ENCODE measurements at places on chromosomes 7 and 10.

DNA sequence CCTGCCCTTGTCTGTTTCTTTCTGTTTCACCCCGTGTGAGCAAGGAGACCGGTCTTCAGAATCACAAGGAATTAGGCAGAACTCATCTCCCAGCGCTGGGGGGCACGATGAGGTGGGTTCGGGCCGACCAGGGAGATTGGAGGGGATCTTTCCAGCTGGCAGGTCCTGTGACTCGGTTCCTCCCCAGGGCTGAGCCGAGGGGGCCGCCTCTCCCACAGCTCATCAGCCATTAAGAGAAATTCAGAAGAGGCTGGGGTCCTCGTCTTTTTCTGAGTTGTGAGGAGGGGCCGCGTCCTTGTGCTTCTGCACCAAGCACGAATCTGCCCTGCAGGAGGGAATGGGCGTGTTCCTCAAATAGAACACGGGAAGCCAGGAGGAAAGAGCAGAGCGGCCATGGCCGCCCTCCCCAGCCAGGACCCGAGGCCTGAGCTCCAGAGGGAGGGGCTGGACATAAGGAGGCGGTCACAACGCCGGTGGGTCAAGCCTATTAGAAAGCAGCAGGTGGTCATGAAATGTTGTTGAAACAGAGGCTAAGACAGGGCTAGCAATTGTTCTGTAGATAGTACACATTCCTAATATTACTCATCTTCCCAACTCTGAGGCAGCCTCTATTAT is 125.3 kb downstream of the ADARB2 start:
- DNase-seq: no peak

DNA sequence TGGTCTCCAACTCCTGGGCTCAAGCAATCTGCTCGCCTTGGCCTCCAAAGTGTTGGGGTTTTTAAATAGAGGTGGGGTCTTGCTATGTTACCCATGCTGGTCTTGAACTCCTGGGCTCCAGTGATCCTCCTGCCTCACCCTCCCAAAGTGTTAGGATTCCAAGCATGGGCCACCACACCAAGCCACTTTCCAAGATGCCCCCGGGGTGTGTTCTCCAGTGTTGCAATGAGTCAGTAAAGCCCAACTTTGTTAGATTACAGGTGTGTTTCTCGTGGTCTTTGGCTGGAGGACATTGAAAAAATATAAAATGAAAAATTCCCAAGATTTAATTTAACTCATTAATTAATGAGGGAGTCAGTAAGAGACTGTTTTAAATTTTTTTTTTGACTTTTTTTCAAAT is 29.2 kb downstream of the TACR2 start:
- DNase-seq: no peak

- no peak for DNase-seq
Measured at GRCh38 chr7:47303695-47304453, 278.0 kb downstream of the TNS3 start.

DNA sequence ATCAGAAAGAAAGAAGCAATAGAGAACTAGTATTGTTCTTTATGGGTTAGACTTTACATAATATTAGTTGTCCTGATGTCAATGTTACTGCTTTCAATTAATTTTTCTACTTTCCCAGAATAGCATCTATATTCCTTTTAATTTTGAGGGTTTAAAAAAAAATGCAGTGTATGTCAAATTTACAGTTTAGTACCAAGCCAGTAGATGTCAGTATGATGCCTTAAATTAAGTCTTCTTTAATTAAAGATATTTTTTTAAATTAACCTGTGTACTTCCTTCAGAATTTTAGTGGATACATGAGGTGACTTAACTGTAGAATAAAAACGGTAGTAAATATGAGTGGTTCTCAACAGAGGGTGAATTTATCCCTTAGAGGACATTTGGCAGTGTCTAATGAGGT is 35.2 kb upstream of the STOX1 start:
- no peak for DNase-seq

GRCh38 chr10:98303569-98303968 is 35.6 kb upstream of the LOXL4 start:
- no peak for DNase-seq

DNA sequence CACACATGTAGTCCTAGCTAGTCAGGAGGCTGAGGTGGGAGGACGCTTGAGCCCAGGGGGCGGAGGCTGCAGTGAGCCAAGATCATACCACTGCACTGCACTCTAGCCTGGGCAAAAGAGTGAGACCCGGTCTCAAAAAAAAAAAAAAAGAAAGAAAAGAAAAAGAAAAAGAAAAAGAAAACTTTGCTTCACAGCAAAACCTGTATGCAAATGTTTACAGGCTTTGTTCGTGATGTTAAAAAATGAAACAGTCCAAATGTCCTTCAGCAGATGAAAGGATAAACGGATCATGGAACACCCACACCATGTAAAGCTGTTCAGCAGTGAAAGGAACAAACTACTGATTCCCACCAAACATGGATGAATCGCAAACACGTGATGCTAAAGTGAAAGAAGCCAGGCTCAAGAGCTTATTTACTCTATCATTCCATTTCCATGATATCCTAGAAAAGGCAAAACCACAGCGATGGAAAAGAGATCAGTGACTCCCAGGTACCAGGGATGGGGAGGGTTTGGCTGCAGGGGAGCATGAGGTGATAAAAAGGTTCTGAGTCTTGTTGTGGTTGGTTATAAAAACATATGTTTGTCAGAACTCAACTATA is 15.1 kb downstream of the LRRC20 start:
- no peak for DNase-seq

- DNase-seq: no peak
Measured at GRCh38 chr7:105614341-105614840, 33.1 kb upstream of the EFCAB10 start.

DNA sequence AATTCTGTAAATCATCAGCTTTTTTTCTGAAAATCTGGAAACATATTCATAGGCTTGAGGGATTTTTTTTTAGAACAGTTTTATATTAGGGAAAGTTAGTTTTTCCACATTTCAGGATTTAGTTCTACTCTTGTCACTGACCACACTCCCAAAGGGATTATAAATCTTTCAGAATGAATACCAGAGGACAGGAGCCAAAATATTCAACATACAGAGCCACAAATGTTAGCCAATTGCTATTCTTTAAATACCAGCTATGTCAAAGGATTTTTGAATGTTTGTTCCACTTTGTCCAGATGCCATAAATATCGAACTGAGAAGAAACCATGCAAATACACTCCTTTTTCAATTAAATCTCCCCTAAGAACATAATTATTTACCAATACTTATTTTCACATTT is 50.7 kb downstream of the ODAD2 start:
- DNase-seq: no peak

DNA sequence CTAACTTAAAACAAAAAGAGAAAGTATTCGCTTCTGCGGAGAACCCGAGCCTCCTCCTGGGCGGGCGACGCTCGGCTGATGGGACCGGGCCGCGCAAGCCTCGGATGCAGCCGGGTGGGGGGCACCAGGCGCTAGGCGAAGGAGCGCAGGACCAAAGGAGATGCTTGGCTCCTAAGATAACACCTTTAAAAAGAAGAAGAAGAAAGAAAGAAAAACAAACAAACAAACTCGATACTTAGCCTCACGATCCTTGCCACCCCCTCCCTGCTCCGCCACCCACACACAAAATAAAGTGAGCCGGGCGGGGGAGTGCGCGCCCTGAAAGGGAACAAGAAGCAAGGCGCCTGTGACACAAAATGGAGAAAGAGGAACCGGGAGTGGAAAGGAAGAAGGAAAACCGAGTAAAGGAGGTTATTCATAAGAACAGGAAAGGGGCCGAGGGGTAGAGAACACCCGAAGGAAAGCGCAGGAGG is 34.0 kb upstream of the EBLN1 start:
- DNase-seq: no peak

GRCh38 chr7:31487476-31487875 is 26.4 kb upstream of the ITPRID1 start:
- DNase-seq: no peak

- DNase-seq: no peak
Measured at GRCh38 chr10:76921383-76922010, 716.1 kb downstream of the KCNMA1 start.

DNA sequence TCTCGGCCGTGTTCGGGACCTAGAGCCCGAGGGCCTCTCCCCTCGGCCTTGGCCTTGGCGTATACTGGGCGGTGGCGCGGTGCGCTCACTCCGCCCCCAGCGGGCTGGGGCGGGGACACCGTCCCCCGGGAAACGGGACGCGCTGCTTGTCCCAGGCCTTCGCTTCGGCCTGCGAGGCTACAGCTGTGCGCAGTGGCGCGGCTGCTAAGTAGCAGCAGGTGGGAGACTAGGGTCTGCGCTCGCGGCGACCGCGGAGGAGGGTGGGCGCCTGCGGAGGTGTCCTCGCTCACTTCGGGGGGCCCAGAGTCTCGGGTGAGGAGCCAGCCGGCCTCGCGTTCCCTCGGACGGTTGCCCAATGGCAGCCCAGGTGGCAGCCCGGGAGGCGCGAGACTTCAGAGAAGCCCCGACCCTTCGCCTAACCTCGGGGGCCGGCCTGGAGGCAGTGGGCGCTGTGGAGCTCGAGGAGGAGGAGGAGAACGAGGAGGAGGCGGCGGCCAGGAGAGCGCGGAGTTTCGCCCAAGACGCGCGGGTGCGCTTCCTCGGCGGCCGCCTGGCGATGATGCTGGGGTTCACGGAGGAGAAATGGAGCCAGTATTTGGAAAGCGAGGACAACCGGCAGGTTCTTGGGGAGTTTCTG is at the start of gene DNAH11:
Gene DNAH11 (plus strand): TSS at position 149 of the 637 bp plus-strand sequence. CDS start 207 bp downstream, at position 356.
- no peak for DNase-seq

- DNase-seq: no peak
Measured at GRCh38 chr10:133394801-133395221, 854 bp downstream of the MTG1 start.

DNA sequence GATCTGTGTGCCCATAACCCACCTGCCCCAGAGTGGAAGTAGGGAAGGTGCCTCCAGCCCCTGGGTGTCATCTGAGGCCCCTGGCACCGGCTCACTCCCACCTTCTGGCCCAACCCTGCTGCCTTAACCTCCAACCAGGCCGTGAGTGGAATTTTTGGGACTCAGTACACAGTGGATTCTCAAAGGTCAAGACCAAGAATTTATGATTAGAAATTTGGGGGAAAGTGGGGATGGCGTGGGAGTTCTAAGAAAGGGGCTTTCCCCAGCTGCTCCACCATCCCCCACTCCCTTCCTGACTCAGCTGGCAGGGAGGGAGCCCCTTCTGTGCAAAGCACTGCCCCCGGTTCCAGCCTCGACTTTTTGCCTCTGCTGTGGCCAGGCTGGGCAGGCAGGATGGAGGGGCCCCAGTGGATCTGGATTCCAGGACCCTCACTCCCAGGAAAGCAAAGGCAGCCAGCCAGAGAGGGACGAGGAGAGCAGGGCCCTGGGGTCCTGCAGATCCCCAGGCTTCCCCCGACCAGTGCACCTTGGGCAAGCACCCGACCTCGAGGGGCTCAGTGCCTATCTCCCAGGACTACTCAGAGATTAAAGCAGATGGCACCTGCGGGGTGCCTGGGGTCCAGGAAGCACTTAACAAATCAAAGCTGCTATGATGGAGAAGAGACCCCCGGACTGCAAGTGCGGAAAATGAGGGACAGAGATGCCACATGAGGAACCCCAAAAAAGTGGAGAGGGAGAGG is 12.8 kb downstream of the SPOCK2 start:
- DNase-seq: no peak
